AG09319 (cell line): ENCODE measurements at places on chromosomes 7 and 10.

DNA sequence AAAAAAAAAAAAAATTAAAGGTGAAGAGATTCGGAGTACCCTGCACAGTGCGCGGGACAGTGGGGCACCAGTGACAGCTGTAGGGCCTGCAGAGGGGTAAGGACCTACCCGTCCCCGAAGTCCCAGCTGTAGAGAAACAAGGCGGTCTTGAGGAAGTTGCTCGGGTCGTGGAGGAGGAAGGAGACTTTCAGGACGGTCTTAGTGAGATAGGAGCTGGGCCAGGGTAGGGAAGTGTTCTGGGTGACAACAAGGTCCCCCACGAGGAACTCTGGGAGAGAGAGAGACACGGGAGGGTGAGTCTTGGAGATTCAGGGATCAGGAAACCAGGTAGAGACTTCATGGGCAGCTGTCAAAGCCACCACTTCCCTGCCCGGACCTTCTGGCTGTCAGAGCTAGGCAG is 9.7 kb downstream of the TMEM130 start:
- no peak for DNase-seq

- DNase-seq = no peak
Measured at GRCh38 chr7:149218469-149219420, 20.7 kb upstream of the ZNF212 start.

GRCh38 chr10:79054203-79055099 is 14.3 kb upstream of the ZMIZ1 start:
- DNase-seq = no peak

- DNase-seq = no peak
Measured at GRCh38 chr10:60405172-60405571, 15.5 kb upstream of the ANK3 start.

DNA sequence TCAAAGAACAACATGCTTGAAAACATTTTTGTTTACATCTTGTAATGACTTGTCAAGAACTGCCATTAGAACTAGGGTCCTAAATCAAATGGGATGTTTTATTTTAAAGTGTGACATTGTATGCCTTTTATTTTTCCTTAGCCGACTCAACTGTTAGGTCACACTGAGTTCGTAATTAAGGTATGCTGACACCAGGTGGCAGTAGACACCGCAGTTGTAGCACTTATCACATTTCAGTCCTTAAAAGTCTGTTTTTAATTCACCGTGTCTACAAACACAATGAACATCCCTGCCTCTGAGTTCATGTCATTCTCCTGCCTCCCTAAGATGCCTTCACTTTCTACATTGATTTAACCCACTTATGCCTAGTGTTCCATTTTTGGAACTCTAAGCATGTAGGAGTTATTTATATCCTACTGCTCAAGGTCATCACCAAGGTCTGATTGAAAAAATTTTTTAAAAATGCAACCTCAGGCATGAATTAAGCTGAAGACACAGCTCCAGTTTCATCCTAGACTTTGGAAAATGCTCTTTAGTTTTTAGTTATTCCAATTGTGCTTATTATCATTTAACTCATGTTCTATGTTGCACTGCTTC is 186.1 kb downstream of the BMPER start:
- no peak for DNase-seq

DNA sequence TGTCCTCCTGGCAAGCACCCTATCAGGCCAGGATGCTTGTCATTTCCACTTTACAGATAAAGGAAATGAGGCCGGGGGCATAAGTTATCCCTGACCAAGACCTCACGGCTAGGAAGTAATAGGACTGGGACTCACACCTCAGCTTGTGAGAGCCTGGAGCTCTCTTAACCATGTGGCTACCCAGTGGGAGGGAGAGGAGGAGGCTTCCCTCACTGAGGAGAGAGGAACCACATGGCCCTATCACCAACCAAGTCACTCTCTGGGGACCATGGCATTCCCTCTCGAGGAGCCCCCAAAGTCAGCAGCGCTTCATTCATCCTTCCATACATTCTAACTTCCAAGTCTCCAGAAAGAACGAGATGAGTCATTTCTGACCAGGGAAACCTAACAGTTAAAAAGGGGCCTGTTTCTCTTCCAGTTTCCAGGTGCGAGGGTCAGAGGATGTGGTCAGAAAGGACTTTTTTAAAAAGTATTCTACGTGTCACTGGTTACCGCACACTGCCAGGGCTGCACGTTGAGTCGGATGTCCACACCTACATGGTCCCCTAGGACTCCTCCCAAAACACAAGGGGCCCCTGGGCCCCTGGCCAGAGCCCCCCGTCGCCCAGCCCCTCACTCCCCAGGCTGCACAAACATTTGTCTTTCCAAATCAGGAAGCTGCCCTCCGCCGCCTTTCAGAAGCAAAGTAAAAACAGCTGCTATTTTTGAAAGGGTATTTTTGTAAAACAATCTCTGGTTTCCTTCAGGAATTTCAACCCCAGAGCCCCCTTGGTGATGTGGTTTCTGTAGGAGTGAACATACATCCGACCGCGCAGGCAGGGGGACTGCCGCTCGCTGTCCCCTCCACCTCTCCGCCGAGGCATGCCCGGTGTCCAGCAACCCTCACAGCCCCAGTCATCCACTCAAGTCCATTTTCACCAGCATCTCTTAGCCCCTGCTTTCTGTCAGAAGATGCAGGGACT is 128.2 kb upstream of the CHST15 start:
- DNase-seq = no peak

DNA sequence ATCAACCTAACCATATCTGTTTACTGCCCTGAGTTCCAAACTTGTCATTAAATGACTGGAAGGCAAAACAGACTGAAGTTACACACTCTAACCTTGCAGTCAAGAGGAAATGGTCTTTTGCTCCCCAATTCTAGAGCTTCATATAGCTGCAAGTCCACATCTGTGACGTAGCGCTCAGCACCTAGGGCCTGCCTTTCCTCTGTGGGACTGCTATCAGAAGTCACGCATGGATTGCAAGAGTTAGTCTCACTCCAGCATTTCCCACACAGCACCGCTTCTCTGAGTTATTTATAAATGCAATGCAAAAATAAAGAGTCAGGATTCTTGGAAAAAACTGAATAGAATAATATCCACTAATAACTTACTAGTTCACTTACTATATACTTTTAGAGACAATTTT is 96.9 kb downstream of the ELMO1 start:
- DNase-seq = no peak

DNA sequence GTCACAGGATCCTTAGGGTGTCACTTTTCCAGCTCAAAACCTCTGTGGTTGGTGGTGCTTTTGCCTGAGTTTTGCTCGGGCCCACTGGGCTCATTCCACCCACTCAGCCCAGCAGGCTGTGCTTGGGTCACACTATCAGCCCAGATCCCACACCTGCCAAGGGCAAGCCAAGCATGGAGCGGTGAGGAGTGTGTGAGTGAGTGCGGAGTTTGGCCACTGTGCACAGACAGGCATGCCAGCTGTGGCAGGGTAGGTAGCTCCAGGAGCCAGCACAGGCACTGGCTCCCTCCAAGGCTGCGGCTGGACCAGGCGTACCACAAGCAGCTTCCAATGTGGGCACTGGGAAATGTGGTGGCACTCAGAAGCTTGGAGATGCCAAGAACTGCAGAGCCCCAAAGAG is 43.9 kb upstream of the TECTB start:
- DNase-seq = no peak

DNA sequence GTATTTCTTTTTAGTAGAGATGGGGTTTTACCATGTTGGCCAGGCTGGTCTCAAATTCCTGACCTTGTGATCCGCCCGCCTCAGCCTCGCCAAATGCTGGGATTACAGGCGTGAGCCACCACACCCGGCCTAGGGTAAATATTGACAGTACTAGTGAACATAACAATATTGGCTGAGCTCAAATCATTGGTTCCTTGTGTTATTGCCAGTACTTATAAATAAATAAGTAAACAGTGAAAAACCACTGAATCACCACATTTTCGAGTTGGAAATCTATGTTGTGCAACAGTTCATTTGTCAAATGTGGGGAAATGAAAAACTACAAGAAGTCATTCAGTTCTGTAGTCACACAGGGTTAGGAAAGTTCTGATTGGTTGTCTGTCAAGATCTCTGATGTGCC is 15.8 kb downstream of the RPP30 start:
- DNase-seq = no peak

GRCh38 chr7:42253316-42253715 is 16.3 kb upstream of the GLI3 start:
- DNase-seq = no peak

DNA sequence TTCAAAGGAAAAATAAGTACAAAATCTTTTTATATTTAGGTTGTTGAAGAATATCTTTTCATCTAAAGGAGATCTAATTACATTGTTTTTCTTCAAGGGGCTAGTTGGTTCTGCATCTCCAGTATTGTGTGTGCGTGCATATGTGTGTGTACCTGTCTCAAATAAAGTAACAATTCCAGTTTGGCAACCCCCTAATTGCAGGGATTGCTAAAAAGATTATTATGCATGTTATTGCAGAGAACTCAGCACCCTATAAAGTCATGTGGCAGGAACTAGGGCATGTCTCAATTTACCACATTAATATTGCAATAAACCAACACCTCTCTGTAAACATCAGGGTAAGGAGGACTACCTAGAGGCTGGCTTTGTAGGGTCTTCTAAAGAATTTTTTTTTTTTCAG is 37.0 kb downstream of the MRPS33 start:
- DNase-seq = no peak

- no peak for DNase-seq
Measured at GRCh38 chr10:16960551-16960950, 143.3 kb upstream of the RSU1 start.

- DNase-seq = no peak
Measured at GRCh38 chr10:101941871-101942270, 98.3 kb upstream of the KCNIP2 start.

- no peak for DNase-seq
Measured at GRCh38 chr7:34904987-34905386, 132.3 kb downstream of the DPY19L1 start.

DNA sequence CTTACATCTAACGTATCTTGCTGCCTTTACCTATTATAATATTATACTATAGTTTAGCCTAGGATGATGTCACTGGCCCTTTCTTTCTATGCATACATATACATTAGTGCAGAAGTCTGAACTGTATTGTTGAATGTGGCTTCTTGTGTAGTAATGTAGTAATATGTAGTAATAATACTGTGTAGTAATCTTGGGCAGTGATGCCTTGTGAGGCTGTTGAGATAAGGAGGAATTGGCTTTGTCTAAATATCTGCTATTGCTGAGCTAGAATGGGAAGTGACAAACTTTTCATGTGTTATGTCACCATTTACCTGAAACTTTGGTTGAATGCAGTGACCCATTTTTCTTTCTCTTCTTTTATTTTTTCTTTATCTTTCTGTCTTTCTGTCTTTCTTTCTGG is 11.0 kb downstream of the GLCCI1 start:
- DNase-seq = no peak

DNA sequence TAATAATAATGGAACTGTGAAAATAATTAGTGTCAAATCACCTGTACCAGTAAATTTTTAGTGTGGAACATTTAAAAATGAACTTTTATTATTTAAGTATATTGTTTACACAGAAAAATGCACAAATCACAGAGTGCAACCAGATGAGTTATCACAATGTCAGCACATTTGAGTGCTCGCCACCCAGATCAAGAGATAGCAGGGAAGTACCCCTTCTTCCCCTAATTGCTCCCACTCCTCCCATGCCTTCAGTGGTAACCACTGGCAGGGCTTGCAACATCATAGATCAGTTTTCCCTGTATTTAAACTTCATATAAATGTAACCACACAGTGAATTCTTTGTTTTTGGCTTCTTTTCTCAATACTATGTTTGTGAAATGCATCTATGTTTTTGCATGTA is 7.8 kb upstream of the GPR141 start:
- no peak for DNase-seq

DNA sequence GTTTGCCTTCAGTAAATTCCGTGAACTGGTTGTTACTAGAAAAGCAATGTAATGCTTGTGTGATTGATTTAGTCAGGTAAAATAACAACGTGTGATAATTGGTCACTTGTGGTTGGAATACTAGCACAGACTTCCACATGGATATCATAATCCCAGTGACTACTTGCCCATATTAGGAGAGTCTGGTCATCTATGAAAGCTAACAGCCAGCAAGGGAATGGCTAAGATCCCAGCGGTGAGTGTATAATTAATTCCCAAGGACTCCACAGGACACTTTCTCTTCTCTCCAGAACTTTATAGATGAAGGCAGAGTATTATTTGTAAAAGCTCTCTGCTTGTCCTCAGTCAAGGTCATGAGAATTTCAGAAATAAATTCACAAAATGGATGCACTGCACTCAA is 662.6 kb upstream of the TEX47 start:
- no peak for DNase-seq

- no peak for DNase-seq
Measured at GRCh38 chr7:106175507-106175906, 63.4 kb upstream of the SYPL1 start.

GRCh38 chr10:110717781-110718589 is 73.8 kb downstream of the RBM20 start:
- no peak for DNase-seq

- DNase-seq = no peak
Measured at GRCh38 chr10:53487019-53487983, 714.7 kb upstream of the MBL2 start.
